SW 1271 (cell line): ENCODE measurements at places on chromosomes 4 and X.

- DNase-seq, result no peak
Observed at GRCh38 chrX:32937043-32937442, 274.3 kb downstream of the DMD start.

DNA sequence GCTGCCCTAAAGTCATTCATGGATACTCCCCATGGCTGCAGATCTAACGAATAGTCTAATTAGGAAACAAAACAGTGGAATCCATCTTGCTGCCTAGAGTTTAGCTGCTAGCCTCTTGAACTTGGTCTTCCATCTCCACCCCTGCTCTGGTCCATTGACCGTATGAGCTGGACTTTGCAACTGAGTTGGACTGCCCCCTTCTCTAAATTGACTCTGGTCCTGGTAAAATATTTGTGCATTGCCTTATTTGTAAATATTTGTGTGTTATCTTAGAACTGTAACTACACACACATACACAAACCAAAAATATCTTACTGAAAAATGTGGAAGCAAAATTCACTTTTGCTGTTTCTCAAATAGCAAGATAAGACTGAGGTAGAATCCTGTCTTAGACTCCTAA is 181.3 kb downstream of the NWD2 start:
- DNase-seq, result no peak

GRCh38 chr4:21469438-21470300 is 478.9 kb downstream of the KCNIP4 start:
- no peak for DNase-seq

- no peak for DNase-seq
Observed at GRCh38 chr4:60134099-60134498, 1066.0 kb upstream of the ADGRL3 start.
